ENCODE measurements at places on chromosomes 7 and 10.

- no peak for DNase-seq
Observed at GRCh38 chr7:127768241-127768640, 116.2 kb downstream of the SND1 start.

DNA sequence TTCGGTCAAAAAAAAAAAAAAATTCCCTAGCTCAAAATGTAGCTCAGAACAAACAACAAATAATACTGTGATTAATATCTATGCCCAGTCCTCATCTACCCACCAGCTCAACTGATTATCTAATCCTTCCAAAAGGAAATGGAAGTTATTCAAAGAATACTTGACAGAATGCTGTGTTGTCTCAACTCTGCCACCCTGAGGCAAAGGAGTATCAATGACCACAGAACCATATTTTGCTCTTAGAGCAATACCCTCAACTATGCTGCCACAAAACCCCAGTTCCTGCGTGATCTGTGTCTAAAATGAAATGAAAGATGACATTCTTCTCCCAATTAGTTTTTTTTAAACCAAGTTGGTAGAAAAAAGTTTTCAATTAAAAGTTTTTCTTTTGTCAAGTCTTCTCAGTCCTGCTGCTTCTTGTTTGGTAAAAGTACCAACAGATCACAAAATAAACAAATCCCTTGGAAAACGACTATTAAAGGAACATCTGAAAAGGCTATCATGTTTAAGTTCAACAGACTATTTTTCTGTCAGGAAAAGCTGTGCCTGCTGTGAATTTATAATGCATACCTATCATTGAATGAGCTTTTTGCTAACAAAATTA, 21.6 kb downstream of the RBM28 start:
- DNase-seq, result no peak

DNA sequence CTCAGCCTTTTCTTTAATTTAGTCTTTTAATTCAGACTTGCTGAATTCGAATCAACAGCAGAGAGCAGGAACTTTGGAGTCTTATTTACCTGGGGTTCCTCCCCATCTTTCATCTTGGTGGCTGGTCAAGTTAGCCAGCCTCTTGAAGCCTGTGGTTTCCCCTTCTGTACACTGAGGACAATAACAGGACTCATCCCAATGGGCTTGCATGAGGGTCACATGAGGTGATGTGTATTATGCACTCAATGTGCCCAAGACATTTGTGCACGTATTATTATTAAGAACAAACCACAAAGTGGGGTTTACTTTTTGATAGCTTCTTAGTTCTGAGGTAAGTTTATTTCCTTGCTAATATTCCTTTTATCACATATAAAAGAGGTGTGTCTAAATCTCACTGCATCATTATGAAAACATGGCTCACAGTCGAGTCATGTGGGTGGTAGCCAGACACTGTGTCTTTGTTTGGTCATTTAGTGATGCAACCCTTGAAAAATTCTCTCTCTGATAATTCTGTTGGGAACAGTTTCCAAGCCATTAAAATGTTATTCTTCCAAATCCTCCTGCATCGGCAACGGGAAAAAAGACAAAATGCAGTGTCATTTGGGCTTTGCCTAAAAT, 86.5 kb upstream of the GRB10 start:
- DNase-seq, result no peak

GRCh38 chr7:36670585-36671431, 53.5 kb downstream of the AOAH start:
- DNase-seq, result no peak

GRCh38 chr7:111958431-111958830, 247.8 kb downstream of the DOCK4 start:
- DNase-seq, result no peak

DNA sequence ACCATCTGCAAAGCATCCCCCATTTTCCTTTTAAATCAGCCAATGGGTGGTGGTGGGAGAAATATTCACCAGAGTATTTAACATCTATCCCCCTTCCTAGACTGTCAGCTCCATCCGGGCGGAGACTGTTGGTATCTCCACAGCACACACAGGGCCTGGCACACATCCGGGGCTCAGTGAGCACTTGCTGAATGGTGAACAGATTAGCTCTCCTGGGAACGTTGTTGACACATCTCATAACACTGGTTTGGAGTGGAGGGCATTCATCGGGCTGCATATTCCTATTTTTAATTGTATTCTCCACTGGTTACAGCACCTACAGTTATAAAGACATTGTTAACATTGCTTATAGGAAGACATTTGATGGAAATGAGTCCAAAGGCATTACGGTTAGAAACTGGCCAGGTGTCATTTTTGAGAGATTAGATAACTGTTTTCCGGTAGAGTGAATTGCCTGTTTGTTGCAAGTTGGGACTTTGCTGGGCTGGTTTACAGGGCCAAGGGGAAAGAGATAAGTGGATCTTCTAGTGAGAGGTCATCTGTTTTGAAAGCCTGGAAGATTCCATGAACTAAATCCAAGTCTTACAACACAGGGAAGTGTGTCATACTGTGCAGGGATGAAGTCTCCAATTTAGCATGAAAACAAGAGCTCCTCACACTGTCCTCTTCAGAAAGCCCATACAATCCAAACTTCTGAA, 101.8 kb downstream of the EGFR start:
- DNase-seq, result no peak

DNA sequence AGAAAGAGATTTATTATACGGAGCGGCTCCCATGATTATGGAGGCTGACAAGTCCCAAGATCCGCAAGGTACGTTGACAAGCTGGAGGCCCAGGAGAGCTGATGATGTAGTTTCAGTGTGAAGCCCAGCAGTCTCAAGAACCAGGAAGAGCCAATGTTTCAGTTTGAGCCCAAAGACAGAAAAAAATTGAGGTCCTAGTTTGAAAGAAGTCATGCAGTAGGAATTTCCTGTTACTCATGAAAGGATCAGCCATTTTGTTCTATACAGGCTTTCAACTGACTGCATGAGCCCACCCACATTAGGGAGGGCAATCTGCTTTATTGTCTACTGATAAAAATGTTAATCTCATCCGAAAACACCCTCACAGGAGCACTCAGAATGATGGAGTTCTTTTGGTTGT, 51.5 kb downstream of the CCDC71L start:
- no peak for DNase-seq

DNA sequence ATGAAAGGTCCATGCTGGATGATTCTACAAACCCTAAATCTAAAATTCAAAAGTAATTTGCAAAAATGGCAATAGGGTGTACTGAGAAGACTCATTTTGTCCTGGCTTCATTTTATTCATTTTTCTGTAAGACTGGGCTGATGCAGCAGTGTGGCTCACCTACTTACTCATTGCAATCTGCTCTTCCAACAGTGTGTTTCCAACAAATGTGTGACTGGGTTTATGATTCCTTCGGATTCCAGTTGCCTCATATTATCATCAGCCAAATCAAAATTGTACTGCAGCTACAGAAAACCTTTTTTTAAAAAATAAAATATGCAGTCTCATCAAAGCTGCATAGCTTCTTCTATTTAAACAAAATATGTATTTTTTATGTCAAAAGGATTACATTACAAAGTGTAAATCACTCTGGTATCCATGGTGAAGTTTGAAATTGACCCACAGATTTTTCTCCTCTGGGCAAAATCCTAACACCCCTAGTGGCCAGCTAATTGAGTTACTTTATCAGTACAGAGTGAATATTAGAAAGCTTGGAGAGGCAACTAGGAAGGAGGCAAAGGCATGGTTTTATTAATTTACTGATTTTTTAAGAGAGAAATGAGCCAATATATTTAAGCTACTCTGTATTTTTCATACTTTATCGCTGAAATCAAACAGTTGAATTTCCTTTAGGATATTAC, 390.3 kb downstream of the MAGI2 start:
- no peak for DNase-seq

DNA sequence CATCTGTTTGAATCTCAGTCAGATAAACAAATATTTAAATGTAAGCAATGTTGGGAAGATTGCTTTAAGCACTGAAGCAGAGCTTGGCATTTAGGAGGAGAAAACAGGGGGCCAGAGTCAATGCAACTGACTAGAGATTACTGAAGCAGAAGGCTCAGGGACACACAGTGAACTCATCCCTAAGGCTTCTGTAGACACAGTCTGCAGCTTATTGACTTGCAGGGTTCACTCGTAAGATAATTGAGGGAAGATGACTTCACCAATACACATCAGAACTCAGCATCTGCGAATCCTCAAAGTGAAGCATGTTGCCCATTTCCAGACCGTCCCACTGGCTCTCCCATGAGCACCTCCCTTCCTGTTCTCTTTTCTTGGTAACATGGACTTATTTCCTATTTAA, 363.4 kb upstream of the PFKP start:
- no peak for DNase-seq

DNA sequence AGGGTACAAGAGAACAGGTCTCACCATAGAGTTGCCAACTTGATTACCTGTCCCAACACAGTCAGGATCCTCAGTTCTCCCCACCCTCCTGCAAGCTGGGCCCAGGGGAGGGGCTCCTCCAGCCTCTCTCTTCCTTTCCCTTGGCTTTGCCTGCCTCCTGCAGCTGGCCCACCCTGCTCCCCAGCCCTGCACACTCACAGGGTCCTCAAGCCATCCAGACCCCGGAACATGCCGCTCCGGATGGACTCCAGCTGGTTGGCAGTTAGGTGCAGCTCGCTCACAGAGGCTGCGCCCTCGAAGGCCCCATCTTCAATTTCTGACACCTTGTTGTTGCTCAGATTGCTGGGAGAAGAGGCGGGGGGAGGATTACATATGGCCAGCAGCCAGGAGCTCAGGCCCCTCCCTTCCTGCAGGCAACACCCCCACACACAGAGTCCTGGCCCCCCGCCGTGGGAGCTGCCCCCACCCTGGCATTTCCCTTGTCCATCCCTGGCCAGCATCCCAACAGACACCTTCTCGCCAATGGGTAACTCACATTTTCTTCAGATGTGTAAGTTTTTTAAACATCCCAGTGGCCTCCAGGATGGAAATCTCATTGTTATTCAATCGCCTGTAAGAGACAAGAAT, 139.2 kb downstream of the SLIT1 start:
- DNase-seq, result no peak

- DNase-seq, result no peak
Observed at GRCh38 chr7:160958-161725, 31.2 kb upstream of the FAM20C start.

DNA sequence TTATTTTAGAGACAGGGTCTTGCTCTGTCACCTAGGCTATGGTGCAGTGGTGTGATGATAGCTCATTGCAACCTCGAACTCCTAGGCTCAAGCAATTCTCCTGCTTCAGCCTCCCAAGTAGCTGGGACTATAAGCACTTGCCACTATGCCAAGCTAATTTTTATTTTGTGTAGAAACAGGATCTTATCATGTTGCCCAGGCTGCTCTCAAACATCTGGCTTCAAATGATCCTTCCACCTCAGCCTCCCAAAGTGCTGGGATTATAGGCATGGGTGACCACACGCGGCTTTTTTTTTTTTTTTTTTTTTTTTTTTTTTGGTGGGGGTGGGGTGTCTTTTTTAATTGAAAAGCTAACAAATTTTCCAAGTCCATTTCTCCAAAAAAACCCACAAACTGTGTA, 18.4 kb downstream of the HPS6 start:
- no peak for DNase-seq

GRCh38 chr10:125531465-125531864, 151.5 kb downstream of the TEX36 start:
- DNase-seq, result no peak

DNA sequence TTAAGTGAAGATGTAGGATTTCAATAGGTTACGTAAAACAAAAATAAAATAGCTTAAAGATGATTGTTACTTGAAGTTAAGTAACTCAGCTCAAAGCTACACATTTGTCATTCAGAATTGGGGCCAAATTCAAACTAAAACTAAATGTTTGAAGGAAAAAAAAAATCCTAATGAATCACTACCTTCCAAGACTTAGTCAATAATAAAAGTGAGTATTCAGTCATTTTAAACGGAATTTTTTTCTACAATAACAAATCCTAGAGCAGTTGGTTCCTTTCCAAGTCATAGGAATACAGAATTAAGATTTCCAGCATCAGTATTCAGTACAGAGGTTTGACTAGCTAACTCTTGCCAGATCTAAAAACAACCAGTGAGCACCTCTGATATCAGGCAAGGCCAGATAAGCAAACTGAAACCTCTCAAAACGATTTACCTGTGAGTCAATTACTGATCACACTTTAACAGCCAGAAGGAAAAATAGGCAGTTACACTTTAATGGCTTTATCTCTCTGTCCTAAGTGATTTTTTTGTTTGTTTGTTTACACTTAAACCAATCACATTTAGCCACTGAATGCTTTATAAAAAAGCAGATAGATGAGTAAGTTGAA, 669.8 kb upstream of the ANKRD30A start:
- no peak for DNase-seq

- no peak for DNase-seq
Observed at GRCh38 chr10:17381502-17382142, 72.8 kb downstream of the ST8SIA6 start.

- DNase-seq, result no peak
Observed at GRCh38 chr10:88019753-88020152, 156.3 kb downstream of the PTEN start.

GRCh38 chr10:102465466-102465865, 14.1 kb upstream of the C10orf95 start:
- DNase-seq, result no peak

GRCh38 chr10:132107186-132107948, 41.6 kb downstream of the JAKMIP3 start:
- DNase-seq, result no peak

DNA sequence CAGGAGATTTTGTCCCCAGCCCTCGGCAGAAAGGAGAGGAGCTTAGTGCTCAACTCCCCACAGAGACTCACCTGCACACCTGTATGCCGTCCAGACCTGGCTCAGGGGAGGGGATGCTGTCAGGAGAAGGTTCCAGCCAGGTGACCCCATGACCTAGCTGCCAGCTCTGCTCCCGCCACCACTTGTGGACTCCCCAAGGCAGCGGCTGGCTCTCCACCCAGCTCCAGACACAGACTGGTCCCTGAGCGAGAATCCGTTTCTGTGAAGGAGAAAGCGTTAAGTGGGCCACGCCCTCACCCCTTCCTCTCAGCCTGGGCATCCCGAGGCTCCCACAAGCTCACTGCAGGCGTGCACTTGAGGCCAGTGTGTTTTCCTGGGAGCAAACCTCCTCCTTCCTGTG, 76.4 kb downstream of the RGS10 start:
- DNase-seq, result no peak

GRCh38 chr7:55133630-55134358, 115.0 kb downstream of the EGFR start:
- no peak for DNase-seq

- DNase-seq, result no peak
Observed at GRCh38 chr10:124020981-124021815, 72.2 kb downstream of the CHST15 start.

DNA sequence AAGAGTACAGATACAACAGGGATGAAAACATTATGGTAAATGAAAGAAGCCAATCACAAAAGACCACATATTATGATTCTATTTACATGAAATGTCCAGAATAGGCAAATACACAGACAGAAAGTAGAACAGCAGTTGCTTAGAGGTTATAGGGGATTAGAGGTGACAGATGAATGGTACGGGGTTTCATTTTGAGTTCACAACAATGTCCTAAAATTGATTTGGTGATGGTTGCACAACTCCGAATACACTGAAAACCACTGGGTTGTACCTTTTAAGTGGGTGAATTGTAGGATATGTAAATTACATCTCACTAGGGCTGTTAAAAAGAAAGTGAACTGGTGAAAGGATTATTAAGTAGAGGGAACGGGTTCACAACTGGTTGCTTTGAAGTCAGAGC, 76.3 kb upstream of the MRLN start:
- DNase-seq, result no peak

- no peak for DNase-seq
Observed at GRCh38 chr7:140079121-140079536, 16.4 kb upstream of the PARP12 start.

GRCh38 chr7:25314094-25314730, 85.9 kb upstream of the NPVF start:
- DNase-seq, result no peak

Data from cortex of kidney (tissue), 1 donor.